ENCODE measurements at places on chromosomes 1 and 21.
A peak's percentile ranks its signal among the peaks of the same experiment; 100 is the strongest.

DNA sequence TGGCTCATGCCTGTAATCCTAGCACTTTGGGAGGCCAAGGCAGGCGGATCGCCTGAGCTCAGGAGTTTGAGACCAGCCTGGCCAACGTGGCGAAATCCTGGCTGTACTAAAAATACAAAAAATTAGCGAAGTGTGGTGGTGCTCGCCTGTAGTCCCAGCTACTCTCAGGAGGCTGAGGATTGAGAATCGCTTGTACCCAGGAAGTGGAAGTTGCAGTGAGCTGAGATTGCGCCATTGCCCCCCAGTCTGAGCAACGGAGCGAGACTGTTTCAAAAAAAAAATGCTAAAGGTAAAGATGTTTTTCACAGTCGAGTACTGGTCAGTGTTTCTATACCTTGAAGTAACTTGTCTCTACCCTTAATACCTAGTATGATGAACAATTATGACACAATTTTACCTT is 11.1 kb downstream of the GLRX2 start:
- no peak overlapping the region for H3K27ac ChIP-seq
- H3K36me3 ChIP-seq, result peaks cover 56% of the 10 kb centered on the region
- no peaks in the 10 kb centered on the region for H3K4me1 ChIP-seq
- no peaks in the 10 kb centered on the region for H3K27me3 ChIP-seq
- no peak overlapping the region for H3K4me3 ChIP-seq

DNA sequence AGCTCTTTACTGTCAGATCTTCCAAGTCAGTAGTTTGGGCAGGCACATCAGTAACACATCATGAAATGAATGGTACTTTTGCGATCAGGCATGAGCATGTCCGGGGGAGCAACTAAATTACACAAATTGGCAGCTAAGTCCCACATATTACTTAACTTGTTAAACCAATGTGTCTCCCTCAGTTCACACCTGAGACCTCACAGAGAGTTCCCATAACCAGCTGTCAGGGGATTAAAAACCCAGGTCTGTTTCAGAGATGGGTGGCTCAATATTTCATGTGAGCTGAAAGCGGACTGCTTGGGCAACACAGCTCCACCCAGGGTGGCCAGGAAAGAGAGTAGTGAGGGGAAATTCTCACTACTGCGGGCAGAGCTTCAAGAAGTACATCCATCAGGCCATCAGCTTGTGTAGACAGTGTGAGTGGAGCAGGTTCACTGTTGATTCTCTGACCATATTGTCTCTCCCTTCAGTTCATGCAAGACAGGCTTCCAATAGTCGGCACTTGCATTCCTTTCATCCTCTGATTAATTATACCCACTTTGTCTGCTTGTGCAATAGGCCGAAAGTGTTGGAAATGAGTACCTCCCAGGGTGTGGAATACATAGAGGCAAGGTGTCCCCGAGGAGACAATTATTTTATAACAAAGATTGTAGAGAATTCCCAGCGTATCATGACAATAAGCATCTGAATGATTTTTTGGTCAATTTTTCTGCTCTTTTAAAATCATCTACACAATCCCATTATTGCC is 139.9 kb downstream of the PTGER3 start:
- H3K4me1 ChIP-seq, result no peaks in the 10 kb centered on the region
- H3K36me3 ChIP-seq, result no peaks in the 10 kb centered on the region
- no peak for DNase-seq

DNA sequence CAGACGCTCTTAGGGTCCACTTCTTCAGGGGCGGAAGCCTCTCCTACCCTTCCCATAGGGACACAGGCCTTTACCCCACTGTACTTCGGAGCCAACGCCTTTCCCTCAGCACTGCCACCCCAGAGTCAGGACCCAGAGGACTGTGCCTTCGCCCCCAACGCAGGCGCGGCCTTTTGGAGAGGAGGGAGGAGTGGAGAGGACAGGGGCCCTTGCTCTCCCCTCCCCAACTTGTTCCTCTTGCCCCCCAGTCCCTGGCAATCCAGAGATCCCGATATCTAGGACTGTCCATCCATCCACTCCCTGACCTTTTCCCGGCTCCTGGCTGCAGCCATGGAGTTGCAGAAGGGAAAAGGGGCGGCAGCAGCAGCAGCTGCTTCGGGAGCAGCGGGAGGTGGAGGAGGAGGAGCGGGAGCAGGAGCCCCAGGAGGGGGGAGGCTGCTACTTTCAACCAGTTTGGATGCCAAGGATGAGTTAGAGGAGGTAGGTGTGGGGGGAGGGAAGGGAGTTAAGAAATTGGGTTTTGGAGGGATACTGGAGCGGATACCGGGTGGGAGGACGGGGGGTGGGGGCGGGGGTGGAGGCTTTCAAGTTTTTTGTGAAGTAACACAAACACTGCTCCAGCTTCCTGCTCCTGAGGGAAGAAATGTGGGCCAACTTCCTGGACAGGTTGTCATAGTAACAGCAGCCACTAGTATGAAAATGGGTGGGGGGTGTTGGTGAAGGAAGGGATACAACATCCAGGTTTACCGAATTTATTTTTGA is 636 bp downstream of the INTS3 start:
- peak; percentile 46 for DNase-seq
- H3K4me1 ChIP-seq, result peaks cover 47% of the 10 kb centered on the region
- no peaks in the 10 kb centered on the region for H3K27me3 ChIP-seq
- peak overlapping the region; percentile 98 for H3K27ac ChIP-seq
- H3K36me3 ChIP-seq, result no peaks in the 10 kb centered on the region
- peak overlapping the region; percentile 73 for H3K4me3 ChIP-seq

DNA sequence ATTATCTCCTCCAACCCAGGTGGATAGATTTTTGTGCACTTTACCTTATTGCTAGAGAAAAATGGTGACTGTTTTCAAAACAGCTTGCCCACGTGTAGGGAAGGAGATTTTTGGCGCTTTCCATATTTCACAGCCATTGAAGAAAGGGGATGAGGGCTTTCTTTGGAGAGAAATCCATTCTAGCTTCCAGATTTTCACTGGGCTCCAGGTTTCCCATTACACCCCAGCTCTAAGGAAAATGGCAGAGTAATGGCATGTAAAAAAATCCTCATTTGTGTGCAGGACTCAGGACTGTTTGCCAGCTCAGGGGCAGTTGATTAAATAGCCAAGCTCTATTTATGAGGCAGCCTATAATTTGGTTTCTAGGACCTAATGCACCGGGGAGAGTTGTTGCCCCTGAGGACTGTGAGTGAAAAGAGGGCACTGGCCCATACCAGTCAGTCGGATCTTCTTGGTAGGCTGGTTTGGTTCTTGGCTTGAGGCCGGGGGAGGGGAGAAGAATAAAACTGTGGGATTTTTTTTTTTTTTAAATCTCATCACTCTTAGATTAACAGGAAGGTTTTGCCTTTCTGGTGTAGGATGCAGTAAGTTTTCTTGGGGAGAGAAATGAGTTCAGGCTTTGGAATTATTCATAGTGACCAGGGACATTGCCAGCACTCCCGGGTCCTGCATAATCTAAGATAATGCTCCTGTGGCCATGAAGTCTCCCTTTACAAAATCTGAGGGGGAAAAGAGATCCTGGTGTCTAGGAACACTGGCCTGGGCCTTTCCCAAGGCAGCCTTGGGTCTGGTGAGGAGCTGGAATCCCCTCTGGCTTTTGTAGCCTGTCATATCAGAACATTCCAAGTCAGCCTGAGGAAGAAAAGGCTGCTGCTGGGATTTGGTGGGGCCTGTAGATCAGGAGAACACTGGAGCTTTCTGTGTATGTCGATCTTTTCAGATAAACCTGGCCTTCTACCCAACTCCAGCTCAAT is 1.9 kb upstream of the ARID1A start:
- DNase-seq, result no peak
- peaks cover 3% of the 10 kb centered on the region for H3K27me3 ChIP-seq
- no peaks in the 10 kb centered on the region for H3K36me3 ChIP-seq
- peaks cover 34% of the 10 kb centered on the region for H3K4me1 ChIP-seq
- peak overlapping the region; percentile 97 for H3K27ac ChIP-seq
- peak overlapping the region; percentile 58 for H3K4me3 ChIP-seq

- H3K36me3 ChIP-seq, result peaks cover 33% of the 10 kb centered on the region
- H3K4me3 ChIP-seq, result no peak overlapping the region
- no peaks in the 10 kb centered on the region for H3K27me3 ChIP-seq
- DNase-seq, result no peak
- no peak overlapping the region for H3K27ac ChIP-seq
Observed at GRCh38 chr1:27006683-27007082, 6.0 kb downstream of the TENT5B start.

GRCh38 chr1:30779294-30780071 is 21.9 kb upstream of the LAPTM5 start:
- H3K36me3 ChIP-seq, result no peaks in the 10 kb centered on the region
- no peak overlapping the region for H3K4me3 ChIP-seq
- H3K4me1 ChIP-seq, result no peaks in the 10 kb centered on the region
- peak; percentile 79 for DNase-seq

- no peak overlapping the region for H3K27ac ChIP-seq
- H3K4me3 ChIP-seq, result no peak overlapping the region
- DNase-seq, result no peak
Observed at GRCh38 chr1:155499953-155500639, 62.5 kb downstream of the ASH1L start.

- no peaks in the 10 kb centered on the region for H3K4me1 ChIP-seq
- no peak overlapping the region for H3K27ac ChIP-seq
- H3K36me3 ChIP-seq, result no peaks in the 10 kb centered on the region
- H3K27me3 ChIP-seq, result no peaks in the 10 kb centered on the region
Observed at GRCh38 chr1:2115702-2116341, 65.6 kb downstream of the PRKCZ start.

DNA sequence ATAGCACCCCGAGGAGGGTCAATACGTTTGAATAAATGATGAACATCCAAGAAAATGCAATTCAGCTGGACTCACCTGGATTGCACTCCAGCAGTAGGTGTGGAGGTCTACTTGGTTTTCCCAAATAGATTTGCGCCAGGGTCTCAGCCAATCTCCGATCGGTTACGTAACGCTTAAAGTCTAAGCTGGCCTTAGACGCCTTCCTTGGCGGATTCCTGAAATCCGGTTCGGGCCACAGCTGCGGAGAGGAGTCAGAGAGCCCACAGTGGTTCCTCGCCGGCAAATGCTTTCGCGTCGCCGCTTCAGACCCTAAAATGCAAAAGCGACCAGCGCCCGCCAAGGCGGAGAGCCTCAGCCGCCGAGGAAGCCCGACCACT is 322 bp downstream of the TFB2M start:
- no peaks in the 10 kb centered on the region for H3K27me3 ChIP-seq
- H3K27ac ChIP-seq, result peak overlapping the region; percentile 94
- DNase-seq, result no peak

- H3K36me3 ChIP-seq, result no peaks in the 10 kb centered on the region
- DNase-seq, result no peak
- no peaks in the 10 kb centered on the region for H3K27me3 ChIP-seq
- no peaks in the 10 kb centered on the region for H3K4me1 ChIP-seq
- H3K4me3 ChIP-seq, result no peak overlapping the region
Observed at GRCh38 chr21:19197950-19198349, 794.4 kb upstream of the TMPRSS15 start.

DNA sequence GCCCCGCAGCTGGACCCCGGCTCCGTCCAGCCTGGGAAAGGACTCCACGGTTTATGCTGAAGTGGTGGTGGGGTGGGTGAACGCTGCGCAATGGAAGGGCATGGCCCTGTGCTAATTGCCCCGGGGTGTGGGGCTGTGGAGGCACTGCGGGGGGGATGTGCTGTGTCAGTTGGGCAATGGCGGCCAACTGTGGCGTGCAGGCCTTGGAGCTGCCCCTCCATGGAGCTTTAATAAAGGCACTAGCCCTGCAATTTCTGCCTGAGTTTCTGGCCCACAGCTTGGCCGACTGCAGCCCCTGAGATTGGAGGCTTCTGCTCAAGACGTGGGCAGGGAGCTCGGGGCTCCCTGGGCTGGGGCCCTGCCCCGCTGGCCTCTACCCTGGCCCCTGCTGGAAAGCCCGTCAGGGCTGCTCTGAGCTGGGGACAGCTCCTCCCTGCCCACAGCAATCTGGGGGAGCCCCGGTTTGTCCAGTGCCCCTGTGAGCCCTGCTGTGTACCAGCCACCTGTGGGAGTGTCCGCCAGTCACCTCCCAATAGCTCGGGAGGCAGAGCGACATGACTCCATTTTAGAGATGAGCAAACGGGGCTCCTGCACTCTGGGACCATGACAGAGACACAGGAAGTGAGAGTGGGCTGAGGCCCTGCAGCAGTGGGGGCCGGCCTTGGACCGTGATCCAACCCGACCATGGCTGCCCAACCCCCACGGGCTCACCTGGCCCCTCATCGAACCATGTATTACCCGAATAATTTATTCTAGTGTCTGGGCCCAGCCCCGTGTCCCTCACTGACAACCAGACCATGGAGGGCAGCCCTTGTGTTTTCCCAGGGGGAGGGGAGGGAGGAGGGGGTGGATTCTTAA is 8.7 kb upstream of the TNFRSF14 start:
- no peaks in the 10 kb centered on the region for H3K36me3 ChIP-seq
- H3K27me3 ChIP-seq, result peaks cover 43% of the 10 kb centered on the region
- DNase-seq, result no peak
- H3K27ac ChIP-seq, result peak overlapping the region; percentile 97
- peak overlapping the region; percentile 56 for H3K4me3 ChIP-seq

DNA sequence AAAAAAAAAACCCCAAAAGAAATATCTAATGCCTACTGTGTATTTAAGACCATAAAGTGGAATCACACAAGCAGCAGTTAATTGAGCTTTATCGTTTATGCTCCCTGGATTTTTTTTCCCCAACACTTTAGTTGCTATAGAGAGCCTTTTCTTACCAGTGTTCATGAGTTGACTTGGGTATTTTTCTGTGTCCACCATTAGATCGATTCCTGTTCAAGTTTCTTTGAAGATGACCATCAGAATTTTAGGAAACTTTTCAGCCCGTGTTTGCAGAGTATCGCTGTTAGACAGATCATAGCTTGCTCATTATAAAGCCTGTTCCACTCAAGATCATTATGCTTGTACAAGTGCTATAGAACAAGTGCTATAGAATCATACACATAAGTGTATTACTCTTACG is 1.5 kb downstream of the RALGPS2 start:
- H3K4me1 ChIP-seq, result peaks cover 7% of the 10 kb centered on the region
- no peaks in the 10 kb centered on the region for H3K36me3 ChIP-seq
- no peaks in the 10 kb centered on the region for H3K27me3 ChIP-seq

- no peak for DNase-seq
- peaks cover 75% of the 10 kb centered on the region for H3K36me3 ChIP-seq
- H3K4me1 ChIP-seq, result no peaks in the 10 kb centered on the region
- H3K27ac ChIP-seq, result no peak overlapping the region
- no peak overlapping the region for H3K4me3 ChIP-seq
- H3K27me3 ChIP-seq, result no peaks in the 10 kb centered on the region
Observed at GRCh38 chr1:229478852-229479251, 29.3 kb downstream of the NUP133 start.

DNA sequence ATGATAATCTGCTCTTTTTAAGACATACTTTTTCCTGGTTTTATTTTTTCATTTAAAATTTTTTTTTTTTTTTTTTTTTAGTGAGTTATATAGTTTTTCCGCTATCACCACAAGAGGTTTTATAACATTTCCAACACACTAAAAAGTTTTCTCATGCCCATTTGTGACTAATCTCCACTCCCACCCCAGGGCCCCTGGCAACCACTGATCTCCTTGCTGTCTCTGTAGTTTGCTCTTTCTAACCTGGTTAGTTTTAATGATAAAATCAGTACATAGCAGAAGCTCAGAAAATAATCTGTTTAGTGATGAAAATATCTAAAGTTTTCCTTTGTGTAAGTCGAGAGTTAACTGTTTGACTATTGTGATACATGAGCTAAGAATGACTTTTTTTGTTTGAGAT is 41.8 kb downstream of the IARS2 start:
- no peak for DNase-seq
- peaks cover 78% of the 10 kb centered on the region for H3K36me3 ChIP-seq
- H3K27me3 ChIP-seq, result no peaks in the 10 kb centered on the region
- H3K4me3 ChIP-seq, result no peak overlapping the region

- H3K4me3 ChIP-seq, result no peak overlapping the region
- no peak for DNase-seq
- no peaks in the 10 kb centered on the region for H3K4me1 ChIP-seq
- no peak overlapping the region for H3K27ac ChIP-seq
- H3K27me3 ChIP-seq, result no peaks in the 10 kb centered on the region
- no peaks in the 10 kb centered on the region for H3K36me3 ChIP-seq
Observed at GRCh38 chr1:47914952-47915676, 82.1 kb downstream of the TRABD2B start.

- no peak overlapping the region for H3K27ac ChIP-seq
- no peak for DNase-seq
Observed at GRCh38 chr1:180881806-180882509, 30.7 kb upstream of the KIAA1614 start.

Data from tibial artery (tissue), 4 donors.